ENCODE measurements at places on chromosomes 2 and 18. TPM values are rescaled to one million over a fixed set of nuclear protein-coding genes. Genes with fewer than 3 reads are reported as not detected.

The ROCK1 gene
- 66.2 TPM for total RNA-seq

The IL18RAP gene
- total RNA-seq = 43.4 TPM

The CAPN14 gene
- total RNA-seq = 0.68 TPM

The CD226 gene
- 125 TPM for total RNA-seq

The FOXI3 gene
- total RNA-seq = not detected

The FAP gene
- total RNA-seq = 0.76 TPM

The CDH19 gene
- not detected for total RNA-seq

The WNT10A gene
- 0.29 TPM for total RNA-seq

The RNF181 gene
- total RNA-seq = 122 TPM

The CERKL gene
- 0.07 TPM for total RNA-seq

The MC2R gene
- total RNA-seq = not detected

The CHN1 gene
- total RNA-seq = 1.8 TPM

The CCDC142 gene
- 38.1 TPM for total RNA-seq

The LONRF2 gene
- 0.54 TPM for total RNA-seq

The SGO2 gene
- total RNA-seq = 26.0 TPM

The RAB27B gene
- 2.7 TPM for total RNA-seq

The PRKAG3 gene
- total RNA-seq = not detected

The HTR2B gene
- total RNA-seq = not detected

The FAM124B gene
- 0.39 TPM for total RNA-seq

The POU3F3 gene
- total RNA-seq = not detected

All from T-helper 1 cell treated with Interleukin-12 subunit alpha and Interleukin-12 subunit beta and Interleukin-4 antibody, amounts not matched to agents 30 ng/mL and 1 ng/mL, for 36 hours (primary cell).